ENCODE measurements at places on chromosomes 13 and 19. TPM values are rescaled to one million over a fixed set of nuclear protein-coding genes. Genes with fewer than 3 reads are reported as not detected.

Gene TEX29
- not detected for total RNA-seq

Gene SAMD1
- total RNA-seq = 22.1 TPM

Gene SIPA1L3
- total RNA-seq = 27.0 TPM

Gene SLC15A1
- not detected for total RNA-seq

Gene C19orf85
- not detected for total RNA-seq

Gene KIRREL2
- 2.4 TPM for total RNA-seq

Gene LGI4
- total RNA-seq = 0.81 TPM

Gene CARD8
- total RNA-seq = 59.7 TPM

Gene MAMSTR
- total RNA-seq = 1.4 TPM

Gene ATP4B
- total RNA-seq = not detected

Gene PBX4
- total RNA-seq = 3.2 TPM

Gene APOE
- 195 TPM for total RNA-seq

Gene GNG8
- total RNA-seq = not detected

Gene TTC9B
- total RNA-seq = not detected

Gene CEACAM16
- total RNA-seq = not detected

Gene ZNF530
- 10.5 TPM for total RNA-seq

Gene C1QTNF9
- not detected for total RNA-seq

Gene RAB3A
- 1.1 TPM for total RNA-seq

Gene MEDAG
- not detected for total RNA-seq

Gene ZNF302
- 50.9 TPM for total RNA-seq

Gene ADGRE2
- 0.34 TPM for total RNA-seq

Gene DOCK9
- total RNA-seq = 16.6 TPM

Gene NDUFA13
- total RNA-seq = 78.6 TPM

Gene PDE4A
- 1.5 TPM for total RNA-seq

Gene TMIGD2
- 0.19 TPM for total RNA-seq

Gene TEAD2
- 193 TPM for total RNA-seq

Gene RASIP1
- total RNA-seq = 3.2 TPM

Gene FBL
- total RNA-seq = 386 TPM

Gene SEMA6B
- 82.3 TPM for total RNA-seq

Gene ZNF440
- total RNA-seq = 25.8 TPM

Gene NLRP7
- total RNA-seq = not detected

Gene ZNF527
- 7.1 TPM for total RNA-seq

Gene NMRK2
- 1.1 TPM for total RNA-seq

Gene ARHGEF18
- total RNA-seq = 13.6 TPM

Gene ZNF439
- total RNA-seq = 5.2 TPM

Gene KL
- total RNA-seq = not detected

Gene CD209
- total RNA-seq = not detected

Gene IQCN
- 1.4 TPM for total RNA-seq

Gene LILRA1
- not detected for total RNA-seq

Gene C5AR2
- not detected for total RNA-seq

Gene ARGLU1
- 467 TPM for total RNA-seq

Gene KCTD4
- not detected for total RNA-seq

Gene KLF16
- total RNA-seq = 1.0 TPM

Gene PEAK3
- not detected for total RNA-seq

Gene CEACAM3
- total RNA-seq = not detected
